ENCODE measurements at places on chromosomes 6 and 20.

GRCh38 chr6:125791151-125791819 is 525 bp downstream of the NCOA7 start:
- DNase-seq = no peak

DNA sequence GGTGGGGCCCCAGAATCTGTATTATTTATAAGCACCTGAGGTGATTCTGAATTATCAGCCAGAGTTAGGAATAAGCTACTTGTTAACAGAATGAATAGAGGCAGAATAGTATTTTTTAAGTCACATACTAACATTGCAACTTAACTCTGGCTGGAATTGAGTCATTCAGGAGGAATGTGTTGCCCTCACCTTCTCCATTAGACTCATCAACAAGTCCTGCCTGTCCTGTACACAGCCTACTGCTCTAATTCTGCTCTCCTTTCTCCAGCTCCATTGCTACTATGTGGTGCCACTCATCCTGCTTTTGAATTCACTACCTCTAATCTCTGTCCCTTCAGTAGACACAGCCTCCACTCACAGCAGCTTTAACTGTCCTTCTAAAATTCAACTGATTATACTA is 669.4 kb downstream of the DHX35 start:
- DNase-seq = no peak

- no peak for DNase-seq
These were observed 16.8 kb downstream of the PHACTR2 start for GRCh38 chr6:143694560-143694959.

DNA sequence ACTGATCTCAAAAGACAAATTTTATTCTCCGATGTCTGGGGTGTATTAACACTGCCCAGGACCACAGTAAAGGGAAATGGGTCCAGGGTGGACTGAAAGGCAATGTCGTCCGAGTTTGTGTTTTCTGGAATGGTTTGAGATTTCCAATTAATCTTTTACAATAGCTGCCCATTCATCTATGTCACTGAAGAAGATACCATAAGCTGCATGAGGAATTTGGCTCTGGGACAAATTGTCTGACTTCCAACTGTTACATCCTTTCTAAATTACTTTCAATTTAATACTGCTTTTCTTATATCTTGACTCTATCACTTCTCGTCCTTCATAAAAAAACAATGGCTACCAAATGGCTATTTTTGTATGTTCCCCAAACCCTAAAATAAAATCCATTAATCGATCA is 130.7 kb upstream of the KCNK16 start:
- no peak for DNase-seq

DNA sequence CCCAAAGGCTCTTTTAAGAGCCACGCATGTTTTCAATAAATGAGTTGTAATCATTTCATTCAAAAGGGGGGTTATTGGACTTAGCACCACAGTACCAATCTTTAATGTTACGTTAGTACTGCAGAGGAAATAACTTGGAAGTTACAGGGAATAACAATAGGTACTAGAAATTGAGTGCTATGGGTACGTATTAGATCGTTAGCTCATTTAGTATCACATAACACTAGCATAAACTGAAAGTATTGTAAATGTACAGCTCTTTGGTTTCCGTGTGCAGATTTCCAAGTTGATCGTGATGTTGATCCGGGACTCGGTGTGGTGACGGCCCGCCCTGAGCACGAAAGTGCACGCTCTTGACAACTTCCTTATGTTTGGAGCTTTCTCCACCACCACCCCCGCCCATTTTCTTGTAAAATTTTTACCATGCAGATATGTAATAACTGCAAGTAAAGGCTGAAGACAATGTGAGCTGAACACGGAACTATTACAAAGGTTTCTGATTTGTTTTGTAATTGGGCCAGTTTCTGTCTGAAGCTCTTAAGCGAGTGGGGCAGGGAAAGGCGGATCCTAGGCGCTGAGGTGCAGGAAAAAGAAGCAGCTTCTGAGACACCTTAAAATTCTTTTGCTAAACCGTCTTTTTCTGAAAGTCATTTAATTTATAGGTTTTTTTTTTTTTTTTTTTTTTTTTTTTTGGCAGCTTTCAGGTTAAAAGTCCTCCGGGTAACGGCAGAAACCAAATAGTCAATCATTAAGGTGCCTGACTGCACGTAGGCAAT is 71.5 kb downstream of the HFE start:
- peak; percentile 48 for DNase-seq

- no peak for DNase-seq
These were observed 273.6 kb upstream of the SUPT3H start for GRCh38 chr6:45651301-45651700.
